ENCODE measurements at places on chromosomes 13 and 19.

GRCh38 chr19:14363183-14364097, 17.8 kb upstream of the ADGRE5 start:
- peak; percentile 51 for DNase-seq

- no peak for DNase-seq
These were observed 242.1 kb downstream of the KLF5 start for GRCh38 chr13:73300718-73301425.

GRCh38 chr13:77333594-77333993, 6.7 kb upstream of the MYCBP2 start:
- no peak for DNase-seq

DNA sequence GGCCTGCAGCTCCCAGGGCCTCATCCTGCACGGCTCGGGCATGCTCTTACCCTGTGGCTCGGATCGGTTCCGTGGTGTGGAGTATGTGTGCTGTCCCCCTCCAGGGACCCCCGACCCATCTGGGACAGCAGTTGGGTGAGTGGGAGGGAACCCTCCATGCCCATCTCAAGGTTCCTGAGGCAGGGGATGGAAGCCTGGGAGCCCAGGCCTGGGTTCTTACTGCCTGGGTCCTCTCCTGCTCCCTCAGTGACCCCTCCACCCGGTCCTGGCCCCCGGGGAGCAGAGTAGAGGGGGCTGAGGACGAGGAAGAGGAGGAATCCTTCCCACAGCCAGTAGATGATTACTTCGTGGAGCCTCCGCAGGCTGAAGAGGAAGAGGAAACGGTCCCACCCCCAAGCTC, 3.2 kb downstream of the APLP1 start:
- no peak for DNase-seq

DNA sequence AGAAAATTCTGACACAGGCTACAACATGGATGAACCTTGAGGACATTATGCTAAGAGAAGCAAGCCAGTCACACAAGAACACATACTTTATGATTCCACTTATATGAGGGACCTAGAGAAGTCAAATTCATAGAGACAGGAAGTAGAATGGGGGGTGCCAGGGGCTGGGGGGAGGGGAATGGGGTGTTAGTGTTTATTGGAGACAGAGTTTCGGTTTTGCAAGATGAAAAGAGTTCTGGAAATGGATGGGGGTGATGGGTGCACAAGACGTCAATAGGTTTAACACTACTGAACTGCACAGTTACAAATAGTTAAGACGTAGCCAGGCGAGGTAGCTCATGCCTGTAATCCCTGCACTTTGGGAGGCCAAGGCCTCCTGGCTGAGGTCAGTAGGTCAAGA, 3.5 kb upstream of the ZNF787 start:
- DNase-seq: no peak

DNA sequence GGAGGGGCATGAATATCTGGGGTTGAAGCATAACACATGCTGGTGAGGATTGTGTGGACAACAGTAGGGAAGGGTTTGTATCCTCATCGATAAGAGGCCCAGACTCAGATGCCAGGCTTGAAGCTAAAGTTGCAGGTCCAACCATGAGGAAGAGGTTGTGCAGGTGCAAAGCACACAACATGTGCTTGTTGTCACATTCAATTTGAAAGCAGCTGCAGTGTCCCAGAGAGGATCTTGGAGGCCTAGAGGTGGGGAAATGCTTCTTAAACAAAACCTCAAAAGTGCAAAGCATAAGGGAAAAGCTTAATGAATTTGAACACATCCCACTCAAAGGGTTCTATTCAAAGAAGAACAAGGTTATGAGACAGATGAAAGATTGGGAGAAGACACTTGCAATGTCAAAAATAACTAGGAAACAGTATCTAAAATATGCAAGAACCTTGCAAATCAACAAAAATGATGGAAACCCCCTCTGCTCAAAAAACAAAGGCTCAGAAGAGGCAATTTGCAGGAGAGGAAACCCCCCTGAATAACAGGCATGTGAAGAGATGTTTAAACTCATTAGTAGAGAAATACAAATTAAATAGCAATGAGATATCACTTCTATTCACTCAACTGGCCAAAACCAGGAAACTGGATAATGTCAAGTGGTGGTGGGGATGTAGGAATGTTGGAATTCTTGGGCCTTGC, 187.1 kb downstream of the KATNAL1 start:
- no peak for DNase-seq

DNA sequence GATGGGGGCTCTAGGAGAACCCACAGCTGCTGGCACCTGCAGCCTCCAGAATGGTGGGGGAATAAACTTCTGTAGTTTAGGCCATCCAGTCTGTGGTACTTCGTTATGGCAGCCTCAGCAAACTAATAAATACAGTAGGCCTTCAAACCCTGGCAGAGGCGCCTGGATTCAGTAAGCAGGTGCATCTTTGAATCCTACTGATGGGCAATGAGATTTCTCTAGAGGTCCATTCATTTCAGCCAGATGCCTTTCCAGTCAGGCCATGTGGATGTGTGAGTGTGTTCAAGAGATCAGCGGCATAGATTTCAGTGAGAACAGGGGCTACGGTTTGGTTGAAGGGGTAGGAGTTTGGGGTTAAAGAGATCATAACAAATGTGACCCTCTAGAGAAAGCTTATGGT, 183.5 kb upstream of the RNF113B start:
- DNase-seq: no peak

DNA sequence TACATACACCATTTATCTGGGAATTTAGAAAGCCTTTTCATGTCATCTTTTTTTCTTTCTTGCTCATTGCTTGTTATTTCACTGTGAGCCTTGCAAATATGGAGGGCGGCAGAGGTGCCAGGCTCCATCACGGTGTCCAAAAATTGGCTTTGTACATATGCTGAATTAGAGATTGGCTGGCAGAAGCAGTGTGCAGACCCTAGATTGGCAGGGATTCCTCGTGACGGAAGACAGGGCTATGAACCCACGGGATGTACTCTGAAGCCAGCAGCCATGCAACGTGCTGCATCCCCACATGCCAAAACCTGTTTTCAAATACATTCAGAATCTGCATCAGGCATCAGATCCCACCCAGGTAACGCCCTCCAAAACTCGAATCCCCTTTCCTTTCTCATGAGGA, 142.8 kb downstream of the ZIC5 start:
- DNase-seq: no peak

DNA sequence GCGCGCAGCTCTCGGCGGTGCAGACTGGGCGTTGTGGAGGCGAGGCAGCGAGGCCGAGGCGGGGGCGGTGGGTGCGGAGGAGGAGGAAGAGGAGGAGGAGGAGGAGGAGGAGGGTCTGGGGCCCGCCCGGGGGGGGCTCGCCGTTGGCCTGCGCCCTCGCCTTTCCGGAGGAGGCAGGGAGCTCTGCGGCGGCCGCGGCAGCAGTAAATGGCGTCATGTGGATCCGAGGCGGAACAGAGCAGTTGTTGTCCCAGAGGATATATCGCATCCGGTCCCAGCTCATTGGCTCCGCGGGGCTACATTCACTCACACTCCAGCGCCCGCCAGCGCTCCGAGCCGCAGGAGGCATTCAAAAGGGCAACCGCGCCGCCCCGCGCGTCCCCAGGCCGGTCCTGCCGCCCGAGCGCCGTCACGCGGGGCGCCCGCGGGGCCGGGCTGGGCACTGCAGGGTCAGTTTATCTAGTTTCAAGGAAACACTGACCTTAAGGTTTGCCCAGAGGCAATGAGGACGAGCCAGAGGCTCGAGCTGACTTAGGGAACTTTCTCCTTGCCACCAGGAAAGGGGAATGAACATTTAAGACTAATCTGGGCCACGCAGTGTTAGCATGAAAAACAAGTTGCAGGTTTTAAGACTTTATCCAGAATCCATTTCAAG, at the start of gene SPRY2:
Gene SPRY2 (minus strand): TSS at position 26 of the 655 bp plus-strand sequence. CDS start 3,421 bp downstream, outside the sequence.
- DNase-seq: no peak

- DNase-seq: no peak
These were observed 645 bp downstream of the PALM start for GRCh38 chr19:709196-709964.

GRCh38 chr13:61765940-61766666, 350.5 kb upstream of the PCDH20 start:
- no peak for DNase-seq

DNA sequence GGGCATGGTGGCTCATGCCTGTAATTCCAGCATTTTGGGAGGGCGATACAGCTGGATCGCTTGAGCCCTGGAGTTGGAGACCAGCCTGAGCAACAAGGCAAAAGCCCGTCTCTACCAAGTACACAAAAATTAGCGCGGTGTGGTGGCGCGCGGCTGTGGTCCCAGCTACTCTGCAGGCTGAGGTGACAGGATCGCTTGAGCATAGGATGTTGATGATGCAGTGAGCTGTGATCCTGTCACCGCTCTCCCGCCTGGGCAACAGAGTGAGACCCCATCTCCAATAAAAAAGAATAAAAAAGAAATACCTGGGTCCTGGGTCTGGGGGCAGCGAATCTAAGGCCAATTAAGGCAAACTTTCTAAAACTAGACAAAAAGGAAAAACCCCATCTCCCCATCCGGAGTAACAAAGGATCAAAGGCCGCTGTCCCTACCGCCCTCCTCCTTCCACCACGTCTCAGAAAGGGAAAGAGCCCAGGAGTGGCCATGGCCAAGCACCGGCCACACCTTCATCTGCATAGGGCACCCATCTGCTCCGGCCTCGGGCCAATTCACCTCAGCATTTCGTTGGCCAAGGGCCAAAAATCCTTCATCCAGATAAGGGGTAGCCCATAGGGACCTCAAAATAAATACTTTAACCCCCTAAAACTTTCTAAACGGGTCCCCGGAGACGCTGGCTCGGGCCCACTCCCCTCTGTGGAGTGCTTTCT, 851 bp downstream of the ZNF320 start:
- DNase-seq: no peak

GRCh38 chr19:18762125-18763023, 28.7 kb downstream of the COMP start:
- DNase-seq: no peak

GRCh38 chr13:99422586-99423220, 78.6 kb upstream of the TM9SF2 start:
- DNase-seq: no peak

DNA sequence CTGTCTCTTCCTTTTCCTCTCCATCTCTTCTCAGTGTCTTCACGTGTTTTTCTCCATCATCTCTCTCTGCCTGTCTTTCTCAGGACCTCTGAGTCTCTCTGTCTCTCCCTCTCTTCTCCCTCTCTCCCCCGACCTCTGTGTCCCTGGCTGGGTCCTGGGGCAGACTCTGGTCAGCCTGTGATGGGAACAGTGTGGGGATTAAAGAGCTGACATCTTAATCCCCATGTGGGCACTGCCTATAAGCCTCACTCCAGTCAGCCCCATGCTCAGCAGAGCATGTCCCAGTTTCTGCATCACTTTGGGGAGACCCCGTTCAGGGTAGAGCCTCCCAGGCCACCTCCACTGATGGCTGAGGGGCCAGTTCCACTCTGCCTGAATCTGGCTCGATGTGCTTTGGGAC, 16.2 kb downstream of the EGLN2 start:
- DNase-seq: no peak

GRCh38 chr19:7595466-7596133, at the start of gene CAMSAP3:
CAMSAP3 (plus strand) TSS chr19:7595863; CDS start chr19:7596003, 140 bp downstream.
- DNase-seq: peak; percentile 26

- DNase-seq: no peak
These were observed 139.6 kb downstream of the STOML3 start for GRCh38 chr13:38850868-38851626.

GRCh38 chr19:33298146-33298911, 4.0 kb downstream of the CEBPA start:
- no peak for DNase-seq
